GM13977 (cell line): ENCODE measurements at places on chromosomes 5 and 9.

GRCh38 chr5:20229303-20230005 is 241.5 kb upstream of the CDH18 start:
- DNase-seq: no peak

DNA sequence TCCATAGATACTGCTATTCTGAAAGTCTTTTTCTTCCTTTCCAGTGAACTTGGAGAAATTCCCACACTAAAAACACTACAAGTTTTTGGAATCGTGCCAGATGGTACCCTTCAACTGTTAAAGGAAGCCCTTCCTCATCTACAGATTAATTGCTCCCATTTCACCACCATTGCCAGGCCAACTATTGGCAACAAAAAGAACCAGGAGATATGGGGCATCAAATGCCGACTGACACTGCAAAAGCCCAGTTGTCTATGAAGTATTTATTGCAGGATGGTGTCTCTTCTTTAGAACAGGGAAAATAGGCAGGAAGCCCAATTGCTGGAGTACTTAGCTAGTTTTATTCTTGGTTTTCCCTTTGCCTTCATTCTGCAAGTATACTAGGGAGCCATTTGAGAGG is 29.9 kb downstream of the SKP2 start:
- DNase-seq: no peak

DNA sequence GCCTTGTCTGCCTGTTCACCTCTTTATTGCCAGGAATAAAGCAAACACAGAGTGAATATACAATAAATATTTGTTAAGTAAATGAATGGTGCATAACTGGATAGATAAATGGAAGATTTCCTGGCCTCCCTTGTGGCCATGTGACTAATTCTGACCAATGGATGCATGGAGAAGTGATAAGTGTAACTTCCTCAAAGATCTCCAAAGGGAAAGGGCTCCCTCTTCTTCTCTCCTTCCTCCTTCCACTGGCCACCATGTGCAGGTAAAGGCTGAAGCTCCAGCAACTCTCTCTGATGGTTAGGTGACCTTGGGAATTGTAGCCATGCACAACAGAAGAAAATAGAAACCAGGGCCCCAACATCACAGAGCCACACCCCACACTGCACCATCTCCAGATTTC is 174.4 kb downstream of the EBF1 start:
- DNase-seq: no peak

DNA sequence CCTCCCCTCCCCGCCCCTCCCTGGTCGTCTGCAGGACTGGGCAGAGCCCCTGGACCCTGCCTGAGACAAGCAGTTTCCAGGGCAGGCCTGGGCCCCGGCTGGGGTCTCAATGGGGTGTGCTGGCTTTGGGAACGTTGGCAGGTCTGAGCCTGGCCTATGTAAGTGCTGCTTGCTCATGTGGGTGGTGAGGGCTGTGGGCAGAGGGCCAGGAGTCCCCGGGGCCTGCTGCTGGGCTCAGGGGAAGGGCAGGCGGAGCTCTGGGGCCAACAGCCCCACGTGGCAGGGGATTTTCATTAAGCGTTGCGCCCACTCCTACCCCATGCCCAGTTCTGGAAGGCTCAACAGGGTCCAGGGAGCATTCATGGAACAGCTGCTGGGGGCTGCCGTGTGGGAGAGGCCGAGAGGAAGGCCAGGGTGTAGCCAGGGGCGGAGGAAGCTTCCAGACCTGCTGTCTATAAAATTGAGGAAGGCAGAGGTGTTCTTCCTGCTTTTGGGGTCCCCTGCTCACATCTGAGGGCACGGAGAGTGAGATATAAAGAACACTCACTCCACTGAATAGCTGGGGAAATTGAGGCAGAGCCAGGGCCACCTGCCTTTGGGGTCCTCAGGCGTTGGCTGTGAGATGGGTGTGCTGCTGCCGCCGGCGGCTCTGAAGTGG is 32.5 kb downstream of the RXRA start:
- DNase-seq: no peak

DNA sequence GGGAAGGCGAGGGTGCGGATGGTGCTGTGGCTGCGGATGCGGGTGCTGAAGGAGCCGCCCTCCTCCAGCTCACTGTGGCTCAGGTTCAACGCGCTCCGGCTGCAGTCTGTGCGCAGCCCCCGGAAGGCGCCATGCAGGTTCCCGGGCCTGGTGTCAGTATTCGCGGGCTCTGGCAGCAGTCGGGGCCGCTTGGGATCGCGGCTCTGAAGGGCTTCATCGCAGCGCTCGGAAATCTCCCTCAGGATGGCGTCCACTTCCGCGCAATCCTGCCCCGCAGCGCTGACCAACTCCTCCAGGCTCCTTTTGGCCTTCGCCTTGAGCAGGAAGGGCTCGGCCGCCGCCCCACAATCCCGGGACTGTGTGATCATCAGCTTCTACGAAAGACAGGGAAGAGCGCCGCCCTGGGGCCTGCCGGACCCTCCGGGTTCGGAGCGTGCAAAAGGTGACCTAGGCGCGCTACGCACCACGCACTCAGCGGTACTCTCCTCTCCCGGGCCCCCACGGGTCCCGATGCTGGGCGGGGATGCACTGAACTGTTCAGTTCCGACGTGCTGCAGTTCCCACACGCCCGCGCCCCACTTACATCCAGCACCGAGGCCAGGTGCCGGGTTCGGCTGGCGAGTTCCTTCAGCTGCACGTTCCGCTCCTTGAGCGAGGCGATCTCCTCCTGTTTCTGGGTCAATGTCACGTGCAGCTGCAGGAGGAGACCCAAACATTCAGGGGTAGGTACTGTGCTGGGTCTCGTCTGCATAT is 6.5 kb downstream of the MCIDAS start:
- DNase-seq: no peak

DNA sequence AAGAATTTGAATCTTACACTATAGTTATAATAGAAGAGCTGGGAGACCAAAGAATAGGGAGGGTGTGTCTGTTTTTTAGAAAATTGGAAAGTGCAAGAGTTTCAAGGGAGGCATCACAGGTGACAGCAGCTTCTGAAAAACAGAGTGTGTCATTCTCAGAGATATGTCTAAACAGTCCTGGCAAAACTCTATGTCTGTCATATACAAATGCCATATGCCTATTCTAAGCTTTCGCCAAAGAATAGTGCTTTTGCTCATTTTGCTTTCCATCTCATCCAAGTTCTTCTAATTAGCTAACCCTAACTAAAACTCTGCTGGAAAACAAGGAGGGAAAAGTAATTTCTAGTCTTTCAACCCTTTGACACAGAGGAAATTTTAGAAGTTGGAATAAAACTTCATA is 388.0 kb upstream of the TYRP1 start:
- DNase-seq: no peak

- DNase-seq: no peak
Measured at GRCh38 chr9:75133396-75133795, 45.1 kb downstream of the OSTF1 start.

DNA sequence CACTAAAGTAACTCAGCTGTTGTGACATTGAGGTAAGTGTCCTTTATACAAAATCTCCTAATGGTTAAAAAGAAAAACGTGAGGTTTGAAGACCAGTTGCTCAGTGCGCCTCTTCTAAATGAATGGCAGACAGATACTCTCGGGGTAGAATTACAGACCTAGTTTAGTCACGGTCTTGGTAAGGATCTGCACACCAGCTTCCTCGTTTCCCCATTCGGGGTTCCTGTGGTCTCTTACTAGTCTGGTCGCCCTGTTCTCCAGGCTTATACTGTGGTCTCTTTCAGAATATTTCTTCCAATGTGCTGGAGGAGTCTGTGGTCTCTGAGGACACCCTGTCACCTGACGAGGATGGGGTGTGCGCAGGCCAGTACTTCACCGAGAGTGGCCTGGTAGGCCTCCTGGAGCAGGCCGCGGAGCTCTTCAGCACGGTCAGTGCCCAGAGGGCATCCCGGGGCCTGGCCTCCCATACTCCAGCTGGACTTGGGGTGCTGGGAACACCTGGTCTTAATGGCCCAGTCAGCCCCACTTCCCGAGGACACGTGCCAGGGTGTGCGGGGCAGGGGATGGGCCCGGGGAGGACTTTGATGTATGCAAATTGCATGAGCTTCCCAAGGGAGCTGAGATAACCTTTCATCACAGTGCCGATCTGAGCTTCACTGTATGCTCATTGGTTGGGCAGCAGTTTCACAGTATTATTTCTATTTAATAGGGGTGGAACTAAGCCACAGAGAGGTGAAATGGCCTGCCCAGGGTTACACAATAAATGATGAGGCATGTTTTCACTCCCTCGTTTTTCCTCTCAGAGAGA is 224.5 kb downstream of the DOCK8 start:
- no peak for DNase-seq

- DNase-seq: no peak
Measured at GRCh38 chr9:134033516-134034214, 8.4 kb downstream of the BRD3OS start.
